ENCODE measurements at places on chromosomes 1 and 21.

DNA sequence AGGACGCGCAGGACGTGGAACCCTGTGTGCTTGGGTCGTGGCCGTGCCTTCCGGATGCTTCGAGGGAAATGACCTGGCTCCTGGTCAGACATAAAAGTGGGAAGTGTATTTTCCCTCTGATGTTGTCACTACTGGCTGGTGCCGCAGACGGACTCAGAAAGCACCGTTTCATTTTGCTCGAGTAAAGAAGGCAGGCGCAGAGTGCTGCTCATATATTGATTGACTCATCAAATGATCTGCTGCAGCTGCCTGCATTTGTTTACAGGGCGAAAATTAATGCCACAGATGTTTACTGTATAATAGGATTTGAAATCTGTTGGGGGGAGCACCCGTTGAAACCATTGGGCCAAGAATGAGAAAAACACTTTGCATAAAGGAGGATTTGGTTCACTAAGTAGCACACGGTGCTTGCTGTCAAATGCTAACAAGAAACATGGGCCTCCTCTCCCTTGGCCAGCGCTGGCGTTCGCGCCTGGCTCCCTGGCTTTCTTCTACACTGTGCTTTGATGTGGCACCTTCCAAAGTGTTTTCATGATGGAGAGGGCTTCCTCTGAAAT is 365.5 kb downstream of the CAMTA1 start:
- no peak for DNase-seq

GRCh38 chr1:44377925-44378784 is 23.1 kb upstream of the ERI3 start:
- peak; percentile 13 for DNase-seq

DNA sequence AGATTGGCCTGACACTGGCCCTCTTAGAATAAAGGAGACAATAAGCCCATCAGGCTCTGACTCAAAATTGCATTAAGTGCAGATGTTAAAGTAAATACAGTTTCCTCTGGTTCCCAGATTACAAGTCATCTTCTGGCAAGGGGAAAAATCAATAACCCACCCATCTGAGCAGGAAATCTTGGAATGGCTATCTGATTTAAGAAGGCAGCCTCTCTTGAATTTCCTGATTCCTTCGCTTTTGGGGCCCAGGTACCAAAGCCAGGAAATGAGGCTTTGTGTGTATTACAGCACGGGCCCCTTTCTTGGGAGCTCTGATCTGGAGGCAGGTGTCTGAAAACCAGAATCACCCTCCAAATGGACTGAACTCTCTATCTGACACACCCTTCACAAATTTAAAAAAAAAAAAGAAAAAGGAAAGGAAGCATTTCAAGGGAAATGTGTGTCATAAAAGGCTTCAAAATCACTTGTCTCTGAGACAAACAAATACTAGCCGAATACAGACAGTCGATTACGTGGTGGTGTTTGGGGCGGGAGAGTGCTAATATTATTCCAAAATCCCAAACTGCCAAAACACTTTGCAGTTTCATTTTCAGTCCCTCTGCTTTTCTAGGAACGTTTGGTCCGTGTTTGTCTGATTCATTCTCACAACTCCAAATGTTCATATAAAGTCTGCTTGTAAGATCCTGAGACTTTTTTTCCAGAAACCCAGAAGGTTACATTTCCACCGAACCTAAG is 240.9 kb upstream of the CAMK1G start:
- no peak for DNase-seq

DNA sequence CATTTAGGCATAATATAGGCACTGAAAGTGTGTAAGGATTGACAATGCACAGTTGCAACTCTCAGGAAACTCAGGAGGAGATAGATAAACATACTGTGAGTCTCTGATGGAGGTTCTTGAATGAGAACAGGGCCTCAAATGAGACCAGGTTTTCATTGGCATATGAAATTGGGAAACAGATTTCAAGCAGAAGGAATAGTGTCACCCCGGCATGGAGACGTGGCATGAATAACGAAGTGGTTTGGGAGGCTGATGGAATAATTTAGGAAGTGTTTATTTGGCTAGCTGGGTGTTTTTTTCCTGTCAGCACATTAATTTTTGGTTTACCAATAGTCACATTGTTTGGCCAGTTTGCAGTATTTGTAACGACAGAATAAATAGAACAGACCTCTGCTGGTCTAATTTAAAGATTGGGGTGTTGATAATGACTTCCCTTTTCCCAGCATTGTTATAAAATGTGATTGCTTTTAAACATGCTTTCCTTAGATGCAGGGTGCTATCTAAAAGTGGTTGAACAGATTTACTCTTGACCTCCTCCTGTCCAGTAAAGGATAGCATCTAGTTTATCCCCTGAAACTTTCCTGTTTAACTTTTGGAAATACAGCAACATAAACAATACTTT is 132.0 kb downstream of the C1orf21 start:
- no peak for DNase-seq

DNA sequence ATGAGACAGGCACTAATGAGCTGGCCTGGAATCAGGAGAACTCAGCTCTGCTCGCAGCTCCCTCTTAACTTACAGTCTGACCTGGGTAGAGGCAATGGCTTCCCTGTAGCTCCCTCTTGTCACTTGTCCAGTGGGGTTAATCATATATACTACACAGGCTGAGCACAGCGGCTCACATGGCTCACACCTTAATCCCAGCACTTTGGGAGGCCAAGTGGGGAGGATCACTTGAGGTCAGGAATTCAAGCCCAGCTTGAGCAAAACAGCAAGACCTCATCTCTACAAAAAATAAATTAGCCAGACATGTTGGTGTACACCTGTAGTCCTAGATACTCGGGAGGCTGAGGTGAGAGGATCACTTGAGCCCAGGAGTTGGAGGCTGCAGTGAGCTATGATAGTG is 4.2 kb downstream of the S100A6 start:
- no peak for DNase-seq

Measured in DMS 273 treated with DMSO at 0.1 percent for 48 hours (cell line).